ENCODE measurements at places on chromosomes 5 and 9.

- DNase-seq, result no peak
Observed at GRCh38 chr5:2631758-2632157, 119.7 kb downstream of the IRX2 start.

- no peak for DNase-seq
Observed at GRCh38 chr5:24145806-24146205, 499.0 kb downstream of the CDH10 start.

DNA sequence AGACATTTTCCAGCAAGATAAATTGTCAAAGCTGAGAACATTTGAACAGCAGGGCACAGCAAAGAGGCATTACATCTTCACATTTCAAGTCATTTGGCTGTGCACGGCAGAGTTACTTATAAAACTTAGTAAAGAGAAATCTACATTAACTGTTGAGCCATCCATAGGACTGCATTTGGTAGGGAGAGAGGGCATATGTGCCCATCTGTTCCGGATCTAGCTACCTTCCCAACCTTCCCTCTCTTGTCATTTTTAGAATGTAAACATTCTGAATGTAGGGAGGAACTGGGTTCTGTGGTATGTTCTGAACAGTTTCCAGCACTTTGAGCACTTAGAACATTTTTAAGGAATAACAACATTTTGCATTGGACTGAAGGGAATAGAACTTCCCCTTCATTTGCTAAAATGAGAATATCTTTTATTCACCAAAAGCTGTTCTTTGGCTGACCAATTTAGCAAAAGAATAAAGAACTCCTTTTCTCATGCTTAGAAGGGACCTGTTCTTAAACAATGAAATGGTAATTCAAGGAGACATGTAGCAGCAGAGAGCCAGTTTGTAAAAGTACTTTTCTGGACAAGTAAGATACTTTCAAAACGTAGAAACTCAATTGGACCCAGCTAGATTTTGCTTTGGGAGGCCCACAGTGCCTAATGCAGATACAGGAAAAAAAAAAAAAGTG is 104.4 kb downstream of the CETN3 start:
- DNase-seq, result no peak

GRCh38 chr9:98657897-98658296 is 50.8 kb downstream of the GABBR2 start:
- no peak for DNase-seq

GRCh38 chr9:12785260-12785770 is 10.5 kb downstream of the LURAP1L start:
- DNase-seq, result no peak

- no peak for DNase-seq
Observed at GRCh38 chr9:112145886-112146285, 29.2 kb downstream of the SUSD1 start.

DNA sequence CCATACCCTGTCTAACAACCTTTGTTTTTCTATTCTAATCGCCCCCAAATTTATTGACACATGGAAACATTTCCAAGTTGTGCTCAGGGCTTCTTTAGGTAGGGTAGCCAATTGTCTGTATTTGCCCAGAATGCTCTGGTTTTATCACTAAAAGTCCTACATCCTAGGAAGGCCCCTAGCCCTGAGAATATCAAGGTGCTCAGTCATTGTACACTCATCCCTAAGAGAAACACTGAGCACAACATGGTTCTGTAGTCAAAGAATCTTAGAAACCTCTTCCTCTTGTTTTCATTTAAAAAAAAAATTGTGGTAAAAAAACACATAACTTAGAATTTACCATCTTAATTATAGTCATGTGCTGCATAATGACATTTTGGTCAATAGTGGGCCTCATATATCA is 69.0 kb upstream of the BASP1 start:
- DNase-seq, result no peak

DNA sequence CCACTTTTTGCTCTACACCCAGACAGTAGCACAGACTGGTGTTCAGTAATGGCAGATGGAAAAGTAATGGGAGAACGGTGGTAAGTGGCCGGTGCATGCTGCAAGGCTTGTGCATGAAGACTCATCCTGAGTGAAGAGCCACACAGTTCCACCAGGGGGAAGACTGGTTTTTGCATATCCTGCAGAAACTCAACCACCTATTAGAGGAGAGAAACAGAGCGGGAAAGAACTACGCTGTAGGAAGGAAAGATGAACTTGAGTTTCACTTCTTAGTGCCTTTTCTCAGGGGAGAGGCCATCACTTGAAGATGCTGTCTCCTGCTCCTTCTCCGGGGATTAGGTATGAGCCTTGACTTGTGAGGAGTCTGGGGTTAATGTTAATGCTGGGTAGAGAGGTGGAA is 9.4 kb upstream of the PRSS3 start:
- no peak for DNase-seq

- DNase-seq, result no peak
Observed at GRCh38 chr5:158398360-158399201, 539.6 kb upstream of the CLINT1 start.

DNA sequence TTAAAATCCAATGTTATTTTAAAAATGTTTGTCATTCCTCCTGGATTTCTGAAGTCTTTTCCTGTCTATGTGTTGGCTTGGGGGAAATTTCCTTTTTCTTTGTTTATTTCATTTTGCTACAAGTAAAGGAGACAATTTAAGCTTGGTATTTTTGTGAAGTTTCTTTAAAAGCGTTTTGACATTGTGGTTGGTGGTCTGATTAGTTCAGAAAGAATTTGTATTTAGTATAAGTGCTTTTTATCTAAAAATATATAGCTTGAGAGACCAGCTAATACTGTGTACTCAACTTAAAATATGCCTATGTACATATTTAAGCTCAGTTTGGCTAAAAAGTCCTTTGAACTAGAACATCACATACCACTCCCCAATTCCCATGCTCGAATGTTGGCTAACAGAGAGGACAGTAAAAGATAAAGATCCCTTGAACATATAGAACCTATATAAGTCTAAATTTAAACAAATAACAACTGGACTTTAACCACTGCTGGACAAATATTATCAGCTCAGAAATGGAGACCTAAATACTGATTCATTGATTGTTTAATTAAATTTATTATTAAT is 237.6 kb downstream of the TLE4 start:
- DNase-seq, result no peak

DNA sequence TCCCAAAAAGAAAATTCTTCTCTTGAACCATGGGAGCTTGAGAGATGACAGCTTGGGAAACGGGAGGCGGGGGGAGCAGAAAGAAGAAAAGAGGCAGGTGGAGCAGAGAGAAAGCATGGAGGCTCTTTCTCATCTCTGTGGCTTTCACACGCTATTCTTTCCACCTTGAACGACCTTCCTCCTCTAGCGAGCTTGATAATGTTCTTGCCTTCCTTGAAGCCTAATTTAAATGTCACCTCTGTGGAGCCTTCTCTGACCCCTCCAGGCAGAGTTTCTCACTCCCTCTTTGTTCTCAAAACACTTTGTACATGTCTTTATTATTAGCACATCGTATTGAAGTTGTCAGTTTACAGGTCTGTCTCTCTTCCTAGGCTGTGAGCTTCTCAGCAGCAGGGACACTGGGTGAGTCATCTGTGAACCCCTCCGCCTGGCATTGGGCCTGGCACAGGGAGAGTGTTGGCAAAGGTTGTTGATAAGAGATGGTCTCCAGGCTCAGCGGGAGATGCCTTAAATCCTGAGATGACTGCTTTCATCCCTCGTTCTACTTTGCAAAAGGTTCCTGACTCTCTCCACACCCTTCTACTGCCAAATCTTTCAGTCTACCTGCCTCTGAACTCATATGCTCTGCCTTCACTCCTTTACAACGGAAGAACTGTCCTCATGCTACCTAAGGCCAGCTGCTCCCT is 14.1 kb upstream of the STRBP start:
- DNase-seq, result no peak

GRCh38 chr5:50415912-50416311 is 25.2 kb downstream of the EMB start:
- DNase-seq, result no peak

DNA sequence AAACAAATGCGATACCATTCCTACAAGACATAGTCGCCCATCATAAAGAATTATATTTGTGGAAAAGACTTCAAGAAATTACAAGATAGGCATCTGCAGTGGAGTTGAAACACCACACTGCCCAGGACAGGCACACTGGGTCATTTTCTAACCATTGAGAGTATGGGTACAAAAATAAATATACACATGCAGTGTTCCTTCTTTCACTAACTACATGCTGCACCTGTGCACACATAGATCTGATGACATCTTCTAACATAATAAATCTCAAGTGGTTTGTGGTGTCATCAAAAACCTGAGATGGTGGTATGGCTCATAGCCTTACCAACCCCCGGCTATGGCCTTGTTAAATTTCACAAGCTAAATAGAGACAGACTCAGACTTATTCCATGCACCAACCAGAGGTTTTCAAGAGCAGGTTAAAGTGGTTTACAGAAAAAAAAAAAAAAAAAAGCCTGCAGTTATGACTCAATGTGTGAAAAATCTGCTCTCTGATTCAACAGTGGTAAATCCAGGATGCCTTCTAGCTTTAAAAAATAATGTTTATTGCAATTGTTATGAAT is 12.4 kb upstream of the NFIB start:
- DNase-seq, result no peak

All from activated T-helper 1 cell treated with anti-CD3 and anti-CD28 coated beads, Interleukin-2, amount 50 U/mL, for 16 hours (primary cell).